BE2C (cell line): ENCODE measurements at places on chromosomes 5 and 9.

- DNase-seq: no peak
Measured at GRCh38 chr9:137465720-137466388, 6.7 kb upstream of the NSMF start.

GRCh38 chr5:68557162-68557936 is 341.8 kb downstream of the PIK3R1 start:
- DNase-seq: no peak

DNA sequence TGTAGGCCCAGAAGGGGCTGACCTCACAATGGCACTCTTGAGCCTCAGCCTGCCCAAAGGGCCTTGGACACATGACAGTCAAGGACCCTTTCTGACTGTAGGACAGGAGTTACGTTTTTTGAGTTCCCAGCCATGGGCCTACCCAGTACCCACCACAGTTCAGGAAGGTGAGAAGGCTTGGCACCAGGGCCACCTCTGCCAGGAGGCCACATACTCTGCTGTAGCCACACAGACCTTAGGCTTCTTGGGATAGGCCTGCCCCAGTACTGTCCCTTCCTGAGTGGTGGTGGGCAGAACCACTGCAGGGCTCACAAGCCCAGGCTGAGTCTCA is 12.8 kb downstream of the PDLIM4 start:
- DNase-seq: no peak

DNA sequence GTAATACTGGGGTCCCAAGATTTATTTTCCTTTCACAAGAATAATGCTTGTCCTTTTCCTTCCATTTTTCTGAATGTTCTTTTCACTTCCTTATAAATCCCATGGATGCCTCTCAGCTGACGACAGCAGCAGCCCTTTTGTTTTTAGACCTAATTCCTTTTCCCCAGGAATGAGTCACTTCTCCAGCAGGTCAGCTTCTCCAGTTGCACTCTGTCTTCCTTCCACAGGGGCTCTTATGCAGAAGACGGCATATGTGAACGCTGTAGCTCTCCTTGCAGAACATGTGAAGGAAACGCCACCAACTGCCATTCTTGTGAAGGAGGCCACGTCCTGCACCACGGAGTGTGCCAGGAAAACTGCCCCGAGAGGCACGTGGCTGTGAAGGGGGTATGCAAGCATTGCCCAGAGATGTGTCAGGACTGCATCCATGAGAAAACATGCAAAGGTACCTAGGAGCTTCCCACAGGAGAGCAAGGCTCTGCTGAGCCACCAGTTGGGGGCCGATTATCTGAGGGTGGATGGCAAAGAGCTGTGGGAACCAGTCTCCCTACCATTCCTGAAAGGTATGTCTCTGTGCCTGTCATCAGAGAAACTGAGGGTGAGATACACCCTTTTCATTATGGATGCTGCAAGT is 72.9 kb downstream of the RFK start:
- DNase-seq: no peak

- no peak for DNase-seq
Measured at GRCh38 chr5:118593003-118593328, 395.4 kb downstream of the DTWD2 start.

- no peak for DNase-seq
Measured at GRCh38 chr5:37740331-37741066, 99.3 kb downstream of the GDNF start.

GRCh38 chr5:143016777-143017516 is 246.8 kb downstream of the ARHGAP26 start:
- DNase-seq: peak; percentile 42

GRCh38 chr9:112050544-112051475 is 124.3 kb downstream of the SUSD1 start:
- DNase-seq: no peak

GRCh38 chr9:79046401-79046800 is 525.4 kb upstream of the TLE4 start:
- no peak for DNase-seq

GRCh38 chr9:31799953-31800609 is 584.4 kb upstream of the ACO1 start:
- peak; percentile 43 for DNase-seq

GRCh38 chr9:135218331-135219225 is 131.1 kb downstream of the OLFM1 start:
- DNase-seq: peak; percentile 61

GRCh38 chr9:83920469-83920926 is 734 bp downstream of the KIF27 start:
- DNase-seq: no peak

GRCh38 chr5:158629591-158630312 is 470.0 kb downstream of the EBF1 start:
- DNase-seq: no peak

GRCh38 chr9:69107771-69108170 is 66.3 kb upstream of the TJP2 start:
- DNase-seq: no peak

GRCh38 chr9:93976081-93976480 is 20.9 kb upstream of the BARX1 start:
- DNase-seq: no peak

DNA sequence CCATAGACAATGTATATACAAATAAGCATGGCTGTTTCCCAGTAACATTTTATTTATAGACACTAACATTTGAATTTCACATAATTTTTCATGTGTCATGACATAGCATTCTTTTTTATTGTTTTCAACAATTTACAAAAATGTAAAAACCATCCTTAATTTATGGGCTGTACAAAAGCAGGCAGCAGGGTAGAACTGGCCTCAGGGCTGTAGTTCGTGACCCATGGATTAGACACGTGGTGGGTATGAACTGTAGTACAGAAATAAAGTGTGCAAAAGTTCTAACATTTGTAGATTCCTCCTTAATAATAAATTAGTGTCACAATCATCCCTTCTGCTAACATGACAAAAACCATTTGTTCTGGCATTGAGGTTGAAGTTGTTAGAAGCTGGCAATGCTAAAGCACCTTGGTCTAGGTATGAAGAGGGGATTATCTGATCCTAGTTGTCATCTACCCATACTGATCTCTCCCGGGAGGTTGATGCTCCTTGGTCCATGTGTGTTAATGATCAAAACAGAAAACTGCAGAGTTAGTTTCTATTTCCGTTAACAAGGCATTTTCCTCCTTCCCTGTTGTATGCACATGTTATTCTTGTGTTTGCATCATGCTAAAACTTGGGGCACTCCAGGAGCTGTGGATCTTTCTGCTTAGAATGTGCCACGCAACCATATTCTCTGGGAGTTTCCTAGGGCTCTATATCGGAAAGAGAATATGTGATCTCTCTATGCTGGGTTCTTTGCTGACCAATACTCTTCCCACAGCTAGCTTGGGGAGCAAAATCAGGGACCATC is 917.6 kb downstream of the TLE1 start:
- no peak for DNase-seq

GRCh38 chr9:1879501-1879900 is 135.6 kb upstream of the SMARCA2 start:
- DNase-seq: no peak

GRCh38 chr5:133785182-133785581 is 172.8 kb upstream of the FSTL4 start:
- DNase-seq: no peak

GRCh38 chr9:108835831-108836230 is 20.0 kb downstream of the ACTL7B start:
- DNase-seq: no peak

DNA sequence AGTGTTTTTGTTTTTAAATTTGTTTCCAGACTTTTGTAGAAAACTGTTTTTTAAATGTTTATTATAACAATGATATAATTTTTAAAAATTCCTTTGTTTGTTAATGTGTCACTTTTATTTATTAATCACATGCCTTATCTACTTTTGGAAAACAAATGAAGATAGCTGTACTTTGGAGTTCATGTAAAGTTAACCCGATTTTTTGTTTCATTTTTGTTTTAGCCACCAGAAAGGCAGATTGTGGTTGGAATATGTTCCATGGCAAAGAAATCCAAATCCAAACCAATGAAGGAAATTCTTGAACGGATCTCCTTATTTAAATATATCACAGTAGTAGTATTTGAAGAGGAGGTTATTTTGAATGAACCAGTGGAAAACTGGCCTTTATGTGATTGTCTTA is 13.1 kb downstream of the PPIP5K2 start:
- DNase-seq: no peak

- DNase-seq: no peak
Measured at GRCh38 chr5:107380654-107381053, 290.1 kb downstream of the EFNA5 start.

DNA sequence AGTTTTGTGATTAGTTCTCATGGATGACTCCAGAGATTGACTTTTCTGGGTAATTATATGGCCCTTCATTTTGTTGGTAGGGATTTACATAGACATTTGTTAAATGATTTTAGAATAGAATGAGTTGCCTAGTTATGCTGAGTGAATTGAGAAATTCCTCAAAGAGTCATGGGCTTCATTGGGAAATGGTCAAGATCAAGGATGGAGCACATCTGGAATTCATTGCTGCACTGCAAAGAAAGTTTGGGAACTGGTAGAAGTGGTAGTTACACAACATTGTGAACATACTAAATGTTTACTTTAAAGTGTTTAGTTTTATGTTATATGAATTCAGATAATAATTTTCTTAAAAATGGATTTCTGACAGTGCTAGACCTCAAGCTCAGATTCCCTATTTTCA is 46.5 kb downstream of the PIP5K1B start:
- no peak for DNase-seq

GRCh38 chr5:91341154-91341553 is 42.0 kb downstream of the ARRDC3 start:
- DNase-seq: no peak

DNA sequence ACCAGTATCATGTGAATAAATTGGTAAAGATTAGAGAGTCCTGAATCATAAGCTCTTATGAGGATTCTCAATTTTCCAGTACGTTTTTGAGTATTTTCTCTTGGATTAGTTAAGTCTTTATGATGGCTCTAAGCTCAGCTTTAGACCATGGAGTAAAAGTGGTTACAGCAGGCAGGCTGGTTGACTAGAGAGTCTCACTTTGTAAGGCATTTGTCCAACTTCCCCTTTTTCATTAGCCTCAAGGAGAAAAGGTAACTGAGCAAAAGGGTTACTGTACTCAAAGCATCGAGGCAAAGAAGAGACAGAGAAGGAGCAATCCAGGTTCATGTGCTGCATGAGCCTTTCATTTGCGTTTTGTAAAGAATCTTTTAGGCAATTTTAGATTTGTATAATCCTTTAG is 8.5 kb downstream of the NOP16 start:
- no peak for DNase-seq

GRCh38 chr5:96226941-96227552 is 206.0 kb downstream of the PCSK1 start:
- no peak for DNase-seq

DNA sequence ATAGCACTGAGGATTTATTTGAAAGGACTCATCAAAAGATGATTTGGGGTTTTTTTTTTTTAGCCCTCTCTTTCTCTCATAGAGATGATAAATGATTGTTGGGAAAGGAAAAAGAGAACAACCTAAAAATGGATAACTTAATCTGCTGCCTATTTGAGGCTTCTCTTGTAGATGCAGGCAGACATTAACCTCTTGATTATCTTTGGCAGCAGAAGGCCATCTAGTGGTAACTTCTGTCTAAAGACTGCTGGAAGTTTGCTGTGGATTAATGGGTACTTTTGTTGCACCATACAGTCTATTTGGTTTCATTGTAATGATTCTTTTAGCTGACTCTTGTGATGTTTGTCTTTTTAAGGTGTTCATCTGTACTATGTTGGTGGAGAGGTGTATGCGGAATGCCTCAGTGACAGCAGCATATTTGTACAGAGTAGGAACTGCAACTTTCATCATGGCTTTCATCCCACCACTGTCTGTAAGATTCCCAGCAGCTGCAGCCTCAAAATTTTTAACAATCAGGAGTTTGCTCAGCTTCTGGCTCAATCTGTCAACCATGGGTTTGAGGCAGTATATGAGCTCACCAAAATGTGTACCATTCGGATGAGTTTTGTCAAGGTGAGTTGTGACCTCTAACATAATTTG is 18.8 kb downstream of the SMIM32 start:
- DNase-seq: no peak

GRCh38 chr9:21741151-21741550 is 61.3 kb upstream of the MTAP start:
- no peak for DNase-seq

DNA sequence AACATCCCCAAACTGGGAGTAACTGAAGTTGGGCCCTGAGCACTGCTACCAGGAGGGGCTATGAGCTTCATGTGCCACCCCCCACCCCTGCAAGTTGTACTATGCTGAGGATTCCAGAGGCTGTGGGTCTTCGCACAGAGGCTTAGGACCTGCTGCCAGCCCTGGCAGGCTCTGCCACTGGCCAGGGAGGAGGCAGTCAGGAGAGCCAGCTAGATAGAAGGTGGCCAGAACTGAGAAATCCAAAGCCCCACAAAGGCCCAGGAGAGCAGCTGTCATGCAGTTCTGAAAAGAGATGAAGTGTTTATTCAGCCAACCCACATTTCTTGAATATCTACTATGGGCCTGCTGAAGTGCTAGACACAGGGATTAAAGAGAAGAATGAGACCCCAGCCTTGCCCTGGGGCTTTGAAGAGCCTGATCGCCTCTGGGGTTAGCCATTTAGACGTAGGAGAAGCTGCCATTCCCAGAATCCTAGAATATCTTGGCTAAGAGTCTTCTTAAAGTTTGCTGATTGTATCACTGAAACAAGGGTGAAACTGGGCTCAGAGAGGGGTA is 1.4 kb downstream of the ALAD start:
- no peak for DNase-seq

DNA sequence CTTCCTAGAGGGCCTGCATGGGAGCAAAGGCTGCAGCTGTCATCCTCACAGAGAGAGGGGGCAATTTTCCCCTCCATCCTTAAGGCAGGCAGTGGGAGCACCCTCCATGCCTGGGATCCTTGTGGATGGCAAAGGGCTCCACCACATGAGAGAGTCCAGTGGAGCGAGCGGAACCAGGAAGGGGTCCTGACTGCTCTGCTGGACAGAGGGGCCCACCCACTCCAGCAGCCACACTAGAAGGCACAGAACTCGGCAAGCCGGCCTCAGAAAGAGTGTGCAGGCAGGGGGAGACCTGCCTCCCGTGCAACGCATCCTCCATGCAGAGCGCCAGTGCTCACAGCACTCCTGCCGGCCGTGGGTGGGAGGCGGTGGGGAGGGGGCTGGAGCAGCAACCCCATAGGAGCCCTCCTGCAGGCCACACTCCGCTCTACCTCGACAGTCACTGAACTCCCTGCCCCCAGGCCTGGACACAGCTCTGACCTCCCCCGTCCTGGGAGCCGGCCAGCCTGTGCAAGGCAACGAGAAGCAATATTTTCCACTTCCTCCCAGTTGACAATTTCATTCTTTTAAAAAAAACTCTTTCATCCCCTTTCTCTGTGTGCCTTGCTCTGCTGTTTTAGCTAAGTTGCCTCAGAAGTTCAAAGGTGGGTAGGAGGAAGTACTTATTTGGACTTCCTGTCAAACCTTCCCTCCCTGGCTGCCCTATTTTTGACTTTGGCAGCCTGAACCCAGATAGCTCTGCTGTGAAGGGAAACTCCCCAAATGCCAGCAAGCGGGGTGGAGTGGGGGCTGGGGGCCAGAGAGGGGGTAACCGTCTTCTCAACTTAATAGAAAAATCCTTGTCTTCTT is 5.3 kb upstream of the LCP2 start:
- DNase-seq: no peak
